ENCODE measurements at places on chromosomes 5 and 9.
A peak's percentile ranks its signal among the peaks of the same experiment; 100 is the strongest.

- no peak for DNase-seq
Measured at GRCh38 chr5:401146-402034, 41.6 kb upstream of the EXOC3 start.

DNA sequence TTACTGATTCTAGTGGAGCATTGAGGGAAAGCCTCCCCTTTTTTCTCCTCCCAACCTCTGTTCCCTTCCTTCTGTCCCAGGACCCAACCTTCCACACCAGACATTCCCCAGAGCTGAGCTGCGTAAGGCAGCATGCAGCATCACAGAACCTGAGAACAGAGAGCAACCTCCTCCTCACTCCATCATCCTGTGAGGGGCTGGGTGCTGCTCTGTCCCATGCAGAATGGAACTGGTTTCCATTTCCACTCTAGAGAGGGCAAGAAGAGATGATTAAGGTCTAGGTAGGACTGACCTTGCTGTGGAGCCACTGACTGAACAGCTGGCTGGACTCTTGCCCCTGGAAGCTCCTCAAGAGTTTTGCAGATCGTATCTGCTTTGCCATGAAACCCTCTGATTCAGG, 30.1 kb upstream of the IL7R start:
- no peak for DNase-seq

- no peak for DNase-seq
Measured at GRCh38 chr9:129583308-129584038, 37.4 kb downstream of the C9orf50 start.

GRCh38 chr9:125370786-125371185, 109.2 kb downstream of the GAPVD1 start:
- no peak for DNase-seq

GRCh38 chr5:35319333-35320002, 89.2 kb upstream of the PRLR start:
- no peak for DNase-seq

GRCh38 chr5:175103746-175104145, 340.2 kb downstream of the DRD1 start:
- DNase-seq = no peak

GRCh38 chr9:8622222-8622802, 822.7 kb upstream of the DMAC1 start:
- no peak for DNase-seq

DNA sequence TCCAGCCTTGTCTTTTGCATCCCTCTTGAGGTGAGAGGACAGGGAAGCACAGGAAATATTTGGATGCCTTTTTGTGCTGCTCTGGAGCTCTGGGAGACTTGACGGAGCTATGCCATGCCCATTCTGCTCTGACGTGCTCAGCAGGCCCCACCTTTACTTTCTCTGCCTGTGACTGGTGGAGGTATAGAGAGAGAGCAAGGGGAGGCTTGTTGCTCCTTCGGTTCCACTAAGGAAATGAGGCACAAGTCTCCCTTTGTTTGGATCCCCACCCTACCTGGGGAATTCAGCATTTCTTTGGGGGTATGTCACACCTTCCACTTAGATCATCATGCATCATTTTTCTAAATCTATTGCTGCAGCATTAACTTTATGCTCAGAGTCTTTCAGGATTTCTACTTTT, 121.8 kb upstream of the CNTLN start:
- no peak for DNase-seq

DNA sequence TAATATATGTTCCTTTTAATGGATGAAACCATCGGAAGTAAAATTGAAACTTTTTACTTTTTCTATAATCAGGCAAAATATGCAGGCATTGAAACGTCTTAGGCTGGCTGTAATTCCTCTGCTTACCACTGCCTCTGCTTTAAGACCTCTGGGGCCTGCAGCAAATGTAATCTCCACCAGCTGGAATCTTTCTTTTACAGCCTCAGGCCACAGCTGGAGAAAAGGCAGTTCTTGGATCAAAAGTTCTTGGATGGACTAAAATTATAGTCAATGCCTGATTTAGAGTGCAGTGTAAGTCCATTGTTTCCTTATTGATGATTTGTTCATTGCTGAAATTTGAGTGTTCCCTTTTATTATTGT, 396.7 kb downstream of the KCTD16 start:
- no peak for DNase-seq

DNA sequence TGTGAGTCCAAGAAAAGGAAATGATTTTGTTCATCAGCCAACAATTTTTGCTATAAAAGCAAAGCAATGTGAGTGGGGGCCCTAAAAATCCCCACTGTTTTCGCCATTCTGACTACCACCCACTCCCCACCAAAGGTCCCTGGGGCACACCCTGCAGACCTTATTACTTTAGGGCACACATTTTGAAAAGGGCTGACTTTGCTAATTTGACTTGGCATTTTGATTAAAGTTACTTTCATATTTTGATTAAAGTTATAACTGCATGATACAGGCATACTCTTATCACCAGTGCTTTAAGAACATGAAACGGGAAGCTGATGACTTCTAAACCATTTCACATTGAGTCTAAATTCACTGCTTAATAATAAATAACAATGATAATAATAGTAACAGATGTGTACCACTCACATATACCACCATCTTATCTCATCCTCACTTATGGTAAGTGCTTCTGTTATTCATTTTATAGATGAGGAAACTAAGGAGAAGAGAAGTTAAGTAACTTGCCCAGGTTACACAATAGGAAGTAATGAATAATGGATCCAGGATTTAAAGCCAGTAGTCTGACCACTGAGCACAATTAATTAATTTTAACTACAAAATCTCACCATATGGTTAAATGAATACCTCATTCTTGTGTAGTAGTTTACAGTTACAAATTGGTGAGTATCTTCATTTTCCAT, 25.4 kb upstream of the NR3C1 start:
- no peak for DNase-seq

GRCh38 chr5:150236981-150237754, 47.3 kb downstream of the SLC6A7 start:
- no peak for DNase-seq

DNA sequence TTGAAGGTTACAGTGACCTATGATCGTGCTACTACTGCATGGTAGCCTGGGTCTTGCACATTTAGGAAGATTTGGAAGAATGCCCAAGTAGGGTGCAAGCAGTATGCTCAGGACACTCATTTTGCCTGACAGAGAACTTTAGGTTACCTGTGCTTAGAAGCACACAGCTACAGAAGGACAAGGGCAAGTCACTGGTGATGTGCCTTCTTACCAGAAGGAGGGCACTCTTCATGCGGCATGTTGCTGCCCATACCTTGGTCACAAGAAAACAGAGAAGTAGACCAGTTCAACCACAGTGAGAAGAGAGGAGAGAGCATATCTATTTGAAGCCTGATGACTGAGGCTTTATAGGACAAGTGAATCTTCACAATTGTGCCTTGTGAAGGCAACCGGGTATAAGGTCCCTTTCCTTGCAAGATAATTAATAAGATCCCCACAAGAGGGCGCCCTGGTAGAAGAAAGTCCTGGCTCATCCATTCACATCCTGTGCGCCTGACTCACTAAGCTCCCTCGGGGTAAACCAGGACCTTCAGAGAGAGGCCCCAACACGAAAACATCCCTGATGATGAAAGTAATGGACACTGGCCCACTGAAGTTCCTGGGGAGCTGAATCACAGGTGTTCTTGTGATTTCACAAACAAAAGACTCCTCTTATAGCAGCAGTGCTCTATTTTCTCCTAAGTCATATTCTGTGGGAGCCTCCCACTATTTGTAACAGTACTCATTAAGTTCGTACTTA, 38.1 kb upstream of the STARD4 start:
- peak; percentile 40 for DNase-seq

GRCh38 chr9:2389404-2389803, 232.2 kb upstream of the VLDLR start:
- DNase-seq = no peak

DNA sequence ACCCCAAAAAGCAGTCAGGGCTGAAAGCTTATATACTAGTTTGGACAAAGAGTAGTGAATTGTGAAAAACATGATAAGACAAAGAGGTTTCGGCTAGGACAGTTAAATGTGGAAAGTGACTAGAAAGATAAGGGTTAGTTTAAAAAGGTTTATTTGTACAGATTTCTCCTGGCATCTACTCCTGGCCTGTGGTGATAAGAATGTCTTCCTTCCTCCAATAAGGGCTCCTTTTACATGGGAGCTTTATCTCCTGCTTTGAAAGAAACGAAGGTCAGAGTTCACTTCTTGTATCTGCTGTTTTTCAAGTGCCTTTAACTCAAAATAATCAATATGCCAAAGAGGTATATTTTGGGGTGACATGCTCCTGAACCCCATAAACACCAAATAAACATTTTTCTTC, 776.1 kb upstream of the COX7C start:
- no peak for DNase-seq

GRCh38 chr9:23754551-23754950, 71.5 kb downstream of the ELAVL2 start:
- no peak for DNase-seq

DNA sequence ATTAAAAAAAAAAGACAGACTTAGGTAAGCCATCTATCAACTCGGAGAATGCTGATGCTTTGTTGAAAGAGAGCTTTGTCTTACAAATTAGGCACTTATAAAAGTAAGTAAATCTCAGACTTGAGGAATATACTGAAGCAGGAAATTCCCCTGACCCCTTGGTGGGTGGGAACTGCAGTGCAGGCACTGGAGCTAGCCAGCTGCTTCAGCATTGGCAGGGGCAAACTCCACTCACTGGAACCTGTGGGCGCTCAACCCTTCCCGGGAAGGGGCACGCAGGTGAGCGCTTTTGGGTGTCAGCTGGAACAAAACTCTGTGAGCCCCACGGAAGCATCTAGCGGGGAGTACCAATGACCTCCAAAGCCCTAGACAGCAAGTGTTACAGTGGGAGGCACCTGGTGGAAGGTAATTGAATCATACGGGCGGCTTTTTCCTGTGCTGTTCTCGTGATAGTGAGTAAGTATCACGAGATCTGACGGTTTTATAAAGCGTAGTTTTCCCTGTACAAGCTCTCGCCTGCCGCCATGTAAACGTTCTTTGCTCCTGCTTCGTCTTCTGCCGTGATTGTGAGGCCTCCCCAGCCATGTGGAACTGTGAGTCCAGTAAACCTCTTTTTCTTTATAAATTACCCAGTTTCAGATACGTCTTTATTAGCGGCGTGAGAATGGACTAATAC, 628.0 kb upstream of the CDH18 start:
- no peak for DNase-seq

DNA sequence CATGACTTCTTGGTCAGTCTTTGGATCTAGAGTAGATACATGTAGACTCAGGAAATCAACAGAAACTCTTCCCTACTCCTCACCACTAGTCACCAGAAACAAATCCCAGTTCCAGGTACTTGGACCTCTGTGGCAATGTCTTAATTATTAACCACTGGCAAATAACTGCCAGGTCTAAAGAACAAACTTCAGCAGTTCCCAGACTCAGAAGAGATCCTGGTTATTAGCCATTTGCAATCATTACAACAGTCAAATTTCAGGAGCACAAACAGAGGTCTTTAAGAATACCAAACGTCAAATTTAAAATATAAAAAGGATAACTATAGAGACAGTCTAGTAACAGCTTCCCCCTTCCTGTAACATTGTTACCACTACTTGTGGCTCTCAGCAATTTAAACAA, 10.2 kb downstream of the DIAPH1 start:
- DNase-seq = no peak

- no peak for DNase-seq
Measured at GRCh38 chr9:107210775-107211174, 72.3 kb upstream of the RAD23B start.

All from stimulated activated CD4-positive, alpha-beta T cell treated with anti-CD3 and anti-CD28 coated beads, Interleukin-1b, Interleukin-23, amount 100 ng/mL, for 1 hour (primary cell).